ENCODE measurements at places on chromosomes 6 and 20.

DNA sequence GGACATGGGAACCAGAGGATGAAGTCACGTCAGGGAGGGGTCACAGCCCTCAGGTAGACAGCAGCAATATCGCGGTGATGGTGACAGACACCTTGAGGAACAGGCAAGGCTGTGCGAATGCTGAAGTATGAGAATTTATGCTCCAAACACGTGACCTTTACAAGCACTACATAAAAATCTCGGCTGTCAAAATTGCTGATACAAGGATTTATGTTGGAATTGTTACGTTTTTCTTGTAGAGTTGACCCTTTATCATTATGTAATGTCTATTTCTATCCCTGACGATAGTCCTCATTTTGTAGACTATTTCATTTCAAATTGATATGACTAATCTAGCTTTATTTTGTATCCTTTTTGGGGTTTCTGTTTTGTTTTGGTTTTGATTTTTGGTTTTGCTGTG is 311.1 kb downstream of the C6orf118 start:
- no peak for DNase-seq

GRCh38 chr20:47506335-47506734 is 4.6 kb downstream of the NCOA3 start:
- DNase-seq, result no peak

GRCh38 chr6:146593986-146594385 is 4.8 kb upstream of the ADGB start:
- no peak for DNase-seq

- no peak for DNase-seq
Measured at GRCh38 chr20:47545499-47545898, 43.8 kb downstream of the NCOA3 start.

GRCh38 chr6:113392551-113393055 is 464.5 kb upstream of the MARCKS start:
- no peak for DNase-seq

DNA sequence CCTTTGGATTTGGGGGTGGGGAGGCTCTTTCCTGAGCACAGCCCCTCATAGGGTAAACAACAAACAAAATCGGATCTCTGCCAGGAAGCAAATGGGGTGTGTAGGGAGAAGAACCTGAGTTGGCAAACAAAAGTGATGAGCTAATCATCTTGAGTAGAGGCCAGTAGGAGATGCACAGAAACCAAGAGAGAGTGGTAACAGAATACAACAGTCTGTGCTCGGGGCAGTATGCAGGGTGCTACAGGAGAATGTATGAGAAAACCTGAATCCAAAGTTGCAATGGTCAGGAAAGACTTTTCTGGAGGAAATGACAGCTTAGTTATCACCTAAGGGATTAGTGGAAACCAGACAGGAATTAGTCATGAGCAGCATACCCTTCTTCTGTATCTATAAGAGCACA is 177.8 kb downstream of the CDKAL1 start:
- DNase-seq, result no peak

- DNase-seq, result no peak
Measured at GRCh38 chr20:2114990-2115681, 13.5 kb downstream of the STK35 start.

Measured in activated T-cell treated with anti-CD3 and anti-CD28 coated beads for 4 hours (primary cell).